ENCODE measurements at places on chromosomes 1 and 21.
A peak's percentile ranks its signal among the peaks of the same experiment; 100 is the strongest.

GRCh38 chr1:200775850-200776249 lies 37.2 kb downstream of the CAMSAP2 start:
- no peak for DNase-seq

DNA sequence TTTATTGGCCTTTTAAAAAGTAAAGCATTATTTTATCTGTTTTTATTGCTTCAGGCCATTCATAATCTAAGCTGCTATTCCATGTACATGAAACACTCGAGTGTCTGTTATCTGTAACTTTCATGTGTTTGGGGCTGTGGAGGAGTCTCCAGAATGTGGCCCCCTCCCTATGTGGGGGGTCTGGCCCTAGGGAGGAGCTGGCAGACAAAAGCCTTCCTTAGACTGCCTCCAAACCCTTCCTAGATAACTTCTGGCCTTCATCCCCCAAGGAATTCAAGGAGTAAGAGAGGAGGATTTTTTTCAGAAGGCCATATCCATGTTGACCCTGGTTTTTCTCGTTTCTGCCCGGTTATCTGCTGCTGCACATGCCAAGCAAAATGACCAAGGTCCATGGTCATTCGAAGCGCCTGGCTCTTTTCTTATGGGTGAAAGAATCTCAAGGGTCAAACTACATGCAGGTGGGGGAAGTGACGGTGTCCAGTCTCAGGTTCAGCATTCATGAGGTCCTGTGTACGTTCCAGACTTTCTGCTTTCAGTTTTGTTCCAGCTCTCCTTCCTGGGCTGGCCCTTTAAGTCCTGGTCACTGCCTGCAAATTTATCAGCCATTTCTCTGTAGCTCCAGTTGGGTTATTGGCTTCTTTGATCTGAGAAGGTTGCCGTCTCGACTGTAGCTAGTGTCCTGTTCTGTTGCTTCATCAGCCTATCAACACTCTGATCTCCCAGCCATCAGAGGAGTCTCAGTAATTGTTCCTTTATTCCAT lies 8.3 kb downstream of the TENT5C start:
- DNase-seq, result peak; percentile 24

DNA sequence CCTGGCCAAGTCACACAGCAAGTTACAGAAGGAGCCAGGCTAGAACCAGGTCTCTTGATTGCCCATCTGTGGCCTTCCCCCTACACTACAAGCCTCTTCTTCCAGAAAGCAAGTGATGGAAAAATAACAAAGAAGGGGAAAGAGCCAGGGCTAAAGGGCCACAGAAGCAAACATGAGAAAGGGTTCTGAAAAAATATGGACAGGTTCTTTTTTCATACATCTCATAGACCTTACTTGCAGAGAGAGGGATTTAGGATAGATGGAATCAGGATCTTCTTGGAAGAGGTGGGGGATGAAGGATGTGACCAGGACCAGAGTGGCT lies 3.2 kb downstream of the RHBG start:
- DNase-seq, result no peak

- peak; percentile 50 for DNase-seq
These were observed 139.7 kb upstream of the BEND5 start for GRCh38 chr1:48916130-48917069.

GRCh38 chr1:109630081-109630897 lies 10.7 kb downstream of the AMPD2 start:
- peak; percentile 48 for DNase-seq
